ENCODE measurements at places on chromosomes 5 and 9. TPM values are rescaled to one million over a fixed set of nuclear protein-coding genes. Genes with fewer than 3 reads are reported as not detected.

DOCK2 gene
- total RNA-seq, result 0.44 TPM

TAF1L gene
- under 0.01 TPM for total RNA-seq

CARD6 gene
- total RNA-seq, result 27.0 TPM

SPINK1 gene
- not detected for total RNA-seq

CLINT1 gene
- total RNA-seq, result 86.7 TPM

GKAP1 gene
- 1.1 TPM for total RNA-seq

PCDHB10 gene
- total RNA-seq, result 0.44 TPM

C5orf58 gene
- not detected for total RNA-seq

GRCh38 chr5:126464959-126465358 is 41.8 kb downstream of the GRAMD2B start:
- no peak for DNase-seq

GRCh38 chr5:54224103-54224826 is 86.1 kb downstream of the ARL15 start:
- no peak for DNase-seq

GRCh38 chr5:59416026-59416425 is 477.5 kb downstream of the PDE4D start:
- no peak for DNase-seq

GRCh38 chr5:72096602-72097188 is 10.6 kb upstream of the MAP1B start:
- DNase-seq, result no peak

GRCh38 chr5:176639981-176640380 is 7.3 kb upstream of the TSPAN17 start:
- no peak for DNase-seq

Data from lung microvascular endothelial cell (primary cell).